ENCODE measurements at places on chromosomes 4 and X.

DNA sequence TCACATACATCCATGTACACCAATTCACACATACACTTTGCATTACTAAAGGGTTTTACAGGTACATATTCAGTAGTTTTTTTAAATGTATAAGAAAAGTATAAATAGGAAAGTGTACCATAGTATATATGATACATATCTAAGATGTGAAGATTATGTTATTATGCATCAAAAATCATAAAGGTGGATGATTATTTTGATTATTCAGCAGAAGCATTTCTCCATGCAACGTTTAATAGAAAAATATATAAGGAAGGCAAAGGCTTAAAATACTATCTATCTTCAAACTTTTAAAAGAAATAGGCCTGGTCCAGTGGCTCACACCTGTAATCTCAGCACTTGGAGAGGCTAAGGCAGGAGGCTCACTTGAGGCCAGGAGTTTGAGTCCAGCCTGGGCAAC, 133.5 kb upstream of the KLF3 start:
- DNase-seq, result no peak

DNA sequence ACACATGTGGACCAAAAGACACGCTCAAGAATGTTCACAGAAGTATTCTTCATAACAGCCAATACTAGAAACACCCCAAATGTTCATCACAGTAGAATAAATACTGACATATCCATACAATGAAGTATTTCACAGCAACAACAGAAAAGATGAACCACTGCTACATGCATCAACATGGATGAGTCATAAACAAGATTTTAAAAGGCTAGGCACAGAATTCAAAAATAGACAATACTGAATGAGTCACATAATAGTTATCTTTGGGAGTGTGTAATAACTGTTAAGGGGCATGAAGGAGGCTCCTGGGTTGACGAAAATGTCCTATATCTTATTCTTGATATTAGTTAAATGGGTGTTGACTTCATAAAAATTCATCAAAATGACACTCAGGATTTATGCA, 43.5 kb downstream of the CLOCK start:
- DNase-seq, result no peak

DNA sequence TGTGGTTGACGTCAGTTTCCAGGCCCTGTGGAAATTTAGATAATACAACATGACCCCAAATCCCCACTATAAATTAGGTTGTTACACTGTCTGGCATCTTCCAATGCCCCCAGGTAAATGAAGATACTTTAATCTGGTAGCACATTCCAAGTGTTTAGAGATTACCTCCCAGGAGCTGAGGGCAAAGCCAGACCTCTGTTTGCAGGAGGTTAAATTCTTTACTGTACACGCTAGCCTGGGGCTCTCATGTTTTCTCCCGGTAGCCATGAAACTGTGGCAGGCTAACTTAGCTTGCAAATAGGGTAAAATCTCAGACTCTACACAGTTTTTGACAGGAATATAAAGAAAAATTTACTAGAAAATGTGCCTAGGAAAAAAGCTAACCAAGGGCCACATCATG, 450.0 kb downstream of the PDGFC start:
- DNase-seq, result no peak

GRCh38 chr4:74516303-74516702, 71.4 kb downstream of the AREG start:
- no peak for DNase-seq

GRCh38 chr4:173490817-173491528, 39.1 kb downstream of the HAND2 start:
- no peak for DNase-seq

- DNase-seq, result no peak
Measured at GRCh38 chr4:121784975-121785374, 16.1 kb upstream of the EXOSC9 start.

DNA sequence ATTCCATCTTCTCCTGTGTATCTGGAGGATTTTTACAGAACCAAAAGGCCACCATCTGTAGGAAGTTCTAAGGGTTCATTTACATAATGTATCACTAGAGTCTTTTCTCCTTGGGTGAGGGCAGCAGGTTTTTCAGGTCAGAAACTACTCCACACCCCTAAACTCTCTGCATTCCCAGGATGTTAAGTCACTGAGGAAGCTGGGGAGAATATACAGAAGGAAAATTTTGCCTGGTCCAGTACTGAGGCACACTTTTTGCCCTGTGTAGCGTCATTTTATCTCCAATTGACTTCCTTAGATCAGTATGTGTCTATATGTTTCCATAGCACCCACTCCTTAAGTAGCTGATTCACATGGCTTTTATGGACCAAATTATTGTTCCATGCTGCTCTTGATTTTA, 17.0 kb downstream of the XKRX start:
- DNase-seq, result no peak

GRCh38 chrX:25001808-25002660, 13.7 kb downstream of the ARX start:
- DNase-seq, result no peak

DNA sequence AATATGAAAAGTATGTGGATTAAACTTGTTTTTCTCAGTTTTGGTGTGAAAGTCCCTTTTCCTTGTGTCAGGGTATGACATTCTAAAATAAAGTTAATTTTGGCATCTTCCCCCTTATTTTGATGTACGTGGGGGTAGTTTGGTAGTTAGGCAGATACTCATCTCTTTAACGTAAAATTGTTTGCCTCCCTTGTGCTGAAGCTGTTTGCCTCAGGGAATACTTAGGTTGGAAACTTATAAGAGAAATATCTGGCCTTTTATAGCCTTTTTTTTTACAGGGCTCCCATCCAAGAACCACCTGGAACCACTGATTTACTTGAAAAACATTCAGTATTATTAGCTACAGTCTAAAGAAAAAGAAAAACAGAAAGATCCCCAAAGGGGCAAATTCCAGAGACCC, 85.5 kb downstream of the PHEX start:
- DNase-seq, result no peak

- no peak for DNase-seq
Measured at GRCh38 chr4:22707390-22707789, 14.7 kb downstream of the GBA3 start.

DNA sequence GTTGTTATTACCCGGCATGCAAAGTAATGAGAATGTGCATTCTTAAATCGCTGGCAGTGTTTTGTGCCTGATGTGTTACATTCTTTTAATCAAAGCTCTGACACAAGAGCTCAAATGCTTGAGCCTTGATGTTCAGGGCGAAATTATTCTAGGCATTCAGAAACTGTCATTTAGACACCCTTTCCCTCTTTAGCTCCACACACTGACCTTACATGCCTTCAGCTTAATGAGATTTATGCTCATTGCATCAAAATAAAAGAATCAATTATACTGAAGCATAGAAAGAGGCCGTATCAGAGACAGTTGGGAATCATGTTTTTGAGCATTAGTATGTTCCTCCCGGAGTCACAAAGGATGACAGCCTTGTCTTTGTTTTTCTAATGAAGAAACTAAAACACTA, 56.7 kb downstream of the FAM114A1 start:
- no peak for DNase-seq

DNA sequence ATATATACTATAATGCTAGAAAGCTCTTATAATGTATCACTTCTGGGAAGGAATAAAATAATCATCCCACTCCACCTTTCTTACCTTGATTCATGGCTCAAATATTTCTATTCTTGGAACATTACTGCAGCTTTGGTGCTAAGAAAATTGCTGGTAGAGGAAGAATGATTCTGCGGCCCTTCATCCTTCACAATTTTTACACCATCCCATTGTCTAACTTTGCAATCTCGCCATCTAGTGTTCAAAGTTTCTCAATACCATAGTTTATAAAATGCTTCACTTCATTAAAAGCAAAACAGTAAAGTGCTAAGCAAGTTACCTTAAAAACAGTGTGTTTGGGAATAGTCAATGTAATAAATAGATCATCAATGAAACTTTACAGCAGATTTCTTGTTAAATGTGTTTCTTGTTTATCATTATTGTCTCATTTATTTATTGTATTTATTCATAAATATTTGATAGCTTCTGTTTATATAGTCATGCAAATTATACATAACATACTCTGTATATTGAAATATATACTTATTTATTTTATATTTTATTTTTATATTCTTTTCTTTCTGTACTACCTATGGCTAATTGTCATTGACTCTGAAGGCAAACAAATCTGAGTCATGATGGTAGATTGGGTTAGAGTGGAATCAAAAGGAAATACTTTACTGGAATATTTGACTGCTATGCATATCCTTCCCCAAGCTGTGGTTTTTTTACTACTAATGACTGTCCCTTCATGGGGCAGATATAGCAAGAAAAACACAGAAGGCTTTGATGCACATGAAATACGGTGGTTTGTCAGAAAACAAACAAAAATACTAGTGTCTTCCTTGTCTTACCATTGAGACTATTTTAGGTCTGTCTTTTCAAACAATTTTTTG, 390.7 kb downstream of the MAPK10 start:
- no peak for DNase-seq

DNA sequence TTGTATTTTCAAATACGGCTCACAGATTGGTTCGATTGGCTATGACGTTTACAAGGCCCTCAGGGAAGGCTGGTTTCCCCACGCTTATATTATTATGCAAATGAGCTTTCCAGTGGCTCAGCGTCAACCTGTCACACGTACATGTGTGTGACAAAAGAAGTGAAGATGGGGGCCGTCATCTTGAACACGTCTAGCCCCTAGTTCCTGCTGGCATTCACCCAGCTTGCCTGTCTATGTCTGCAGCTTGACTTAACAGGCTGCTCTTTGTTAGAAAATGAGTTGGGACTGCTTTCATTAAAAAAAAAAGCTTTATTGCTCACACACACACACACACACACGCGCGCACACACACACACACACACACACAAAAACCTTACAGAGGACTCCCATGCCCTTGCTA, 283.6 kb upstream of the CTSO start:
- DNase-seq, result no peak

DNA sequence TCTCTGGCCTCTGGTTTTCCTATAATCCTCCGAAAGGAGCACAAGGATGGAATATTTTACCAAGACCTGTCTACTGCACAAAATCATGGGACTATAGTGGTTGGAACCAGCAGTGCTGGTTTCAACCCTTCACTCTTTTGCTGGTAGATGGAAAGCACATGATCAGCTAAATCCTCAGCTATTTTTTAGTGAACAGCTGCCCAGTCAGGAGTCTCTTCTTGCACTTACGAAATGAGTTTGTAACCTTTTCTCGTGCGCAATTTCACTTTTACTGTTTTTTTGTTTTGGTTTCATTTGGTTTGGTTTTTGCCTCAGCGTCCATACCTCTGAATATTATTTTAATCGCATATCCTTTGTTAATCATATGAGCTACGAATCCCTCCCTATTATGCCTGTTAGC, 418.5 kb upstream of the CPEB2 start:
- no peak for DNase-seq

GRCh38 chrX:44060221-44060620, 87.0 kb upstream of the NDP start:
- DNase-seq, result no peak

DNA sequence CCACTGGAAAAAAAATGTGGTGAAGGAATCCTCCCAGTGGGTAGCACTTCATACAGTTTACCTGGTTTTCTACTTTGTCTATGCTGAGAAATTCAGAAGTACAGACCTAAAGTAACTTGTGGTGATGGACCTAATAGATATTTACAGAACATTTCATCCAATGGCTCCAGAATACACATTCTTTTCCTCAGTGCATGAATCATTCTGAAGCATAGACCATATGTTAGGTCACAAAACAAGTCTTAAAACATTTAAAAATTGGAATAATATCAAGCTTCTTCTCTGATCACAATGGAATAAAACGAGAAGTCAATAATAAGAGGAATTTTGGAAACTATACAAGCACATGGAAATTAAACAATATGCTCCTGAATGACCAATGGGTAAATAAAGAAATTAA, 450.1 kb upstream of the INTU start:
- no peak for DNase-seq

DNA sequence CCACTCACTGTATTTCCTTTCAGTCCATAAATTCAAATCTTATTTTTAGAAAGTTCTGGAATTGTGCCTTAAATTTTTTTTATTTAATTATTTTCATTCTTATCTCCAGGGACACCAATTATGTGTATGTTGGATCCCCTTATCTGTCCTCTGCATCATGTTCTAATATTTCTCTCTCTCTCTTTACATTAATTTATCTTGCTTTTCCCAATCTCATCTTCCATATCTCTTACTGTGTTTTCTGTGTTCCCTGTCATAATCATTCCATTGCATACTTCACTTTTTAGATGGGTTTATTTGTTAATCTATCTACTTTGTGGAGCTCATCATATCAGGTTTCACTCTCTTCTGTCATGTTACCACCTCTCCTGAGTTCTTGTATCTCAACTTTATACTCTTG, 37.4 kb downstream of the PPP2R2C start:
- no peak for DNase-seq

DNA sequence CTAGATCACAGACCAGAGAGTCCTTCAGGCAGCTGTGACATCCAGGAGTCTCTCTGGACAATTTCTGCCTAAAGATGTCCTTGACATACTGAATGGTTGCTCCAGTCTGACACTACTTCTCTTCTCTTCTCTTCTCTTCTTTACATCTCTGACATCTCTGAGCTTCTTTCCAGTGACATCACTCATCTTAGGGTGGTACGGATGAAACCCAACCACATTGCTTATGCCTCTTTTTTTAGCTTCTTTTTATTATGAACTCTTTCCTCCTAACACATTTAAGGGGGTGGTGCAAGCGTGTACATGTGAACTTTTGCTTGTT, 39.4 kb upstream of the IRF2 start:
- DNase-seq, result no peak

DNA sequence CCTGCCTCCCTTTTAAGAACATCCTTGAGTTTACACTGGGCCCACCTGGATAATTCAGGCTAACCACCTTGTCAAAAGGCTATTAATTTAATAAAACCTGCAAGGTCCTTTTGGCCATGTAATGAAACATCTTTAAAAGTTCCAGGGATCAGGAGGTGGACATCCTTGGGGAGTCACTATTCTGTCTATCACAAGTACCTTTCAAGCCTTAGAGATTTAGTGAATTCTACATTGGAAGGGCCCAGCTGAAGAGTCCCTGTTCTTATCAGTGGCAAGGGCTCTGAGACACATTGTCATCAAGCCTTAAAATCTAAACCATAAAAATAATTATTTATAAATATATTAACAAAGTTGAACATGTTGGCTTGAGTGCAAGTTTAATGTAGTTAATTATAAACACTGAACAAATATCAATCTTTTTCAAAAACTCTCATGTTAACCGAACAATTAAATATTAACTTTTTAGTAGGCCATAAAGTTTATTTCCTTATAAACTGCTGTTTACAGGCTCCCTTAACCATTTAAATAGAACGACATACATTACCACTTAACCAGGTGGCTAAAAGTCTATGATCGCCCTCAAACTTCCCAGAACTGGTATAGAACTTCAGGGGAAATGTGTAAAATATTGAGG, 104.4 kb upstream of the CBR4 start:
- DNase-seq, result no peak

DNA sequence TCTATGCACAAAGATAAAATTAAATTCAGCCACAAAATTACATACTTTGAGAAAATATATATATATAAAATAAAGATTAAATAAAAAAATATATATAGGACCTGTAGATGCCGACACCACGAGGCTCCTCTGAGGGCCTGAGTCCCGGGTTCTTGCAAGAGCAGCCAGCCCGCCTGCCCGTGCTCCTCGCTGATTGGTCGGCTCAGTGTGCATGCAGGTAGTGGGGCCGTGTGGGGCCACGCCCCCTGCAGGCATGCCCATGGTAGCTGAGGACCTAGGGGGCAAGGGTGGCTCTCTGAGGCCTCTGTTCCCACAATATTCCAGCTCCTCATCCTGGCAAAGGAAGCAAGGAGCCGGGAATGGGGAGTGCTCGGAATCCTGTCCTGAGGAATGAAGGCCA, 80.5 kb upstream of the AMELX start:
- DNase-seq, result no peak

- DNase-seq, result no peak
Measured at GRCh38 chrX:28854637-28855036, 267.4 kb downstream of the IL1RAPL1 start.

Data from stimulated activated CD8-positive, alpha-beta memory T cell treated with anti-CD3 and anti-CD28 coated beads, Interleukin-15, amount 100 ng/mL, for 24 hours (primary cell).